Stimulated activated CD4-positive, alpha-beta T cell treated with anti-CD3 and anti-CD28 coated beads, TNF-alpha, amount 100 ng/mL, for 4 hours (primary cell): ENCODE measurements at places on chromosomes 6 and 20.

DNA sequence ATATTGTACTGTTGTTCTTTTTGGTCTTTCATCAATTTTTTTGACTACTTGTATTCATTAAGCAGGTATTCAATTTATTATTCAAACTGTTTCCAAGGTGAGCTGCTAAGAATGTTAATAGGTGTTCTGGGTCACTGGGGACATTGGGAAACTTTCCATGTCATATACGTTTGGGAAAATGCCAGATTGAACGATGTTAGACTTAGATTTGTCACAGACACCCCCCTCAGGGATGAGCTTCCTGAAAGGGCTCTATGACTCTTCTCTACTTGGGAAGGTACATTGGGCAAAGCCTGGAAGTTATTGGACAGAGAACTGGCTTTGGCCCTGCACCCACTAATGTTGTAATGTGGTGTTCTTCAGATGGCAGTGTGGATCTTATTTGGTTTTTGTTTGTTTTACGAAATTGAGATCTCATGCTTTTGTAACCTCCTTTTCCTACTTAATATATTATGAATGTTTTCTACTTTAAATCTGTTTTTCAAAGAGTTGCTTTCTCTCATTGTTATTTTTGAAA is 42.1 kb downstream of the PLCB4 start:
- DNase-seq, result no peak

DNA sequence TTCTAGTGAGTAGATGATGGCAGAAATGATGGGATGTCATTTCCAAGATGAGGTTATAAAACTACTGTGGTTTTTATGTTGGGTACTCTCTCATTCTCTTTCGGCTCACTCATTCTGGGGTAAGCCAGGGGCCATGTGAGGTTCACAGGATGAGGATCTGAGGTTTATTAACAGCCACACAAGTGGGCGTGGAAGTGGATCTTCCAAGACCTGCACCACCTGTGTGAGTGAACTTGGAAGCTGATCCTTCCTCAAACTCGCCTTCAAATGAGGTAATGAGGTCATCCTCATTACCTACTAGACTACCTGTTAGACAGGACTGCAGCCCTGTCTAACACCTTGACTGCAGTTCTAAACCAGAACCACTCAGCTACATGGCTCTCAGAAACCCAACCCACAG is 45.1 kb upstream of the TAGAP start:
- DNase-seq, result no peak

GRCh38 chr6:27980111-27980510 is 23.1 kb downstream of the OR2B6 start:
- DNase-seq, result no peak

- DNase-seq, result no peak
Measured at GRCh38 chr6:56375806-56376205, 128.4 kb upstream of the COL21A1 start.

GRCh38 chr20:198225-198624 is 8.7 kb upstream of the DEFB128 start:
- no peak for DNase-seq

DNA sequence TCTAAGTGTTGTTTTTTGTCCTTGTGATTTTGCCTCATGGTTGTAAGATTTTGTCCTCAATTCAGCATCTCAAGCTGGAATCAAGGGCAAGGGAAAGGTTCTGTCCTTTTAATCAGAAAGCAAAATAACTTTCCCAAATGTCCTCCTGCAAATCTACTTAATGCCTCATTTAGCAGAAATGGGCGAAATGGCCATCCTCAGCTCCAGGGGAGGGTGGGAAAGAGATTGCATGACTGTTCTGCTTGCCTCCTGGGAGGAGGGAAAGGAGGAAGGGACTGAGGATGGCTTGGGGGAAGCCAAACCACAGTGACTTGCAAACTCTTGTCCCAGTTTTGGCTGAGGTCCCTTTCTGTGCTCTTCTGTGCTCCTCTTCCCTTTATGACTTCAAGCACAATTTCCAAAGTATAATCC is 43.4 kb downstream of the TNFAIP3 start:
- no peak for DNase-seq

- DNase-seq, result no peak
Measured at GRCh38 chr20:3847429-3847940, 851 bp downstream of the MAVS start.

DNA sequence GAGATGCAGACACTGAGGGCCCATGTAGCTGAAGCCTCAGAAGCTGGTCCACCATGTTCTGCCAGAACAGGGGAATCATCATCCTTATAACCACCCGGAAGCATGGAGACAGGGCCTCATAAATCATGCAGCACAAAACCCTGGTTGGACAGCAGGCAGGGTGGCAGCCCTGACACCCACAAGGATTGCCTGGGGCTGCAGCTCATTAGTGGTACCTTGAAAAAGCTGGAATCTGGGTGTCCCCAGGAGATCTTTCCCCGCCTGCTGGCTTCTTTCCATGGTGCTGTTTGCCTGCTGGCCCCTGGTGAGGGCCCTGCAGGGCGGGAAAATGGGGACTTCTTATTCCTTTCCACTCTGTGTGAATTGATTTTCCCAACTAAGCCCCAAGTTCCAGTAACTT is 50.6 kb upstream of the GGTLC1 start:
- no peak for DNase-seq

DNA sequence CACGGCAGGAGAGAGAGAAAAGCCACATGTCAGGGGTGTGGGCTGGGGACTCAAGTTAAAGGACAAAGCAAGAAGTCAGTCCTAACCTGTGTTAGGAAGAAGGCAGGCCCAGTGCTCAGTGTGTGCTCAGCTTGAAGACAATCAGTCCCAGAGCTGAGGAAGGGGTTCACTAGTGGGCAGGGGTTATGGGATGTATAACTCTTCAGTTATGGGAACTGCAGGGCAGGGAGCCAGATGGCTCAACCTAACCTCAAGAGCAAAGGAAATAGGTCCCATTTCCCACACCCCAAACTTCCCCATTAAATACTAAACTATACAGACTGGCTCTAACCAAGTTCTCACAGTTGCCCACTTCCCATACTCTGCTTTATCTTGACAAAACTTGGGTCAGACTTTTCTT is 7.4 kb upstream of the SSTR4 start:
- DNase-seq, result no peak

GRCh38 chr6:33028220-33028849 is 18.9 kb upstream of the HLA-DOA start:
- no peak for DNase-seq

DNA sequence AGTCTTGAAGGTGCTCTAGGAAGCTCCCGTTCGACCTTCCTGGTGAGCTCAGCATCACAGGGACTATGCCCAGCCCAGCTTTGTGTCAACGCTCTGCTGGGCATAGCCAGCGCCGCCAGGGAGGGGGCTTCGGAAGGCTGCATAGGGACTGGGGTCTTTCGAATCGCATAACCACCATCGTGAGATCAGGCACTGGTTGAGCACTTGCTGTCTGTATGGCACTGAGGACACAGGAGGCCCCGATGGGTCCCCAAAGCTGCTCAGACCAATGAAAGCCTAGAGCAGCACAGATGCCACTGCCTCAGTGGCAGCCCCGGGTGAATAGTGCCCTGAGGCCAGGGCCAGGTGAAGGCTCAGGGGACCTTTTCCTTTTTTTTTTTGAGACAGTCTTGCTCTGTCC is 96.7 kb downstream of the TAF4 start:
- no peak for DNase-seq

- no peak for DNase-seq
Measured at GRCh38 chr6:33847867-33848266, 44.1 kb upstream of the MLN start.

DNA sequence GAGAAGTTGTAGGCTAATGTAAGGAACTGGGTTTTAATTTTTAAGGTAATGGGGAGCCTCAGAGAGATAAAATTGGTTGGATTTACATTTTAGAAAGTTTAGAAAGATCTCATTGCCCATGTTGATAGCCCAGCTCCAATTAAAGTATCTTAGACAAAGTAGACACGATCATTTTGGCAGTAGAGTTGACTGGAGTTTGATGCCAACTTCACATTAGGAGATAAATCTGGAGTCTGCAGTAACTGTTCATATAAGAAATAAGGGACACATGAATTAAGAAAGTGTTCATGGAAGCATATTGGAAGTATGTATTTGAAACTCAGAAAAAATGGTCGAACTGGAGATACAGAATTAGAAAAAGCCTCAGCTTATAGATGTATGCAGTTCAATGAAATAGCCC is 12.6 kb upstream of the E2F3 start:
- no peak for DNase-seq

DNA sequence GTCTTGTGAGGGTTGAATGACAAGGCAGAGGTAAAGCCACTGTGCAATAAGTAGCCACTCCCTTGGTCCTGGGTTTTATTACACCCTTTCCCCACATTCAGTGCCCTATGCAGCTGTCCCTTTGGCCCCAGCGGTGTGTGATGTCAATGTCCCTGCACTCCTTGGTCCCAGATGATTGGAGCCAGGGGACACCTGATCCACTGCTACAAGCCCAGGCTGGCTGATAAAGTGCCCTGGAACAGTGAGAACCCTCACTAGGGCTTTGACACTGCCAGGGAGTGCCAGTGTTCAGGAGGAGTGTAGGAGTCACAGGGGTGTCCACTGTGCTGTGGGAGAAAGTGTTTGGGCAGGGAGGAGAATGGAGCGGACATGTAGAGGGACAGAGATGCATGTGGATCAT is 30.4 kb downstream of the GABRR1 start:
- no peak for DNase-seq

- DNase-seq, result no peak
Measured at GRCh38 chr6:137013738-137014602, 30.8 kb downstream of the IL20RA start.

DNA sequence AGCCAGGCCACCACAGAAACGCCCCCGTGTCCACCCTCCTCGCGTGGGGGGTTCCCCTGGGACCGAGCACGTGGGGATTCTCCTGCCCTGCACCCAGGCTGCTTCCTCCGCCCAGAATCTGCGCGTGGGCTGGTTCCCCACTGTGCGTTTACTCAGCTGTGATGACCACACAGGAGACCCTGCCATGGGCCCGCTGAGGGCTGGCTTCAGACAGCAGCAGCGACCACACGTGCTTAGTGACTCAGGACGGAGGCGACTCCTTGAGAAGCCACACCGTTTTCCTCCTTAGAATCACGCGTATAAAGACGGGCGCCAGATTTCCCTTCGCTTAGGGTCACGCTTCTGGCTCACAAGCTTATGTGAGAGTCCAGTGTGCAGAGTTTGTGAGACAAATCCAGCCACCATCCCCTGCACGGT is 63.9 kb upstream of the PDE10A start:
- DNase-seq, result no peak

- DNase-seq, result no peak
Measured at GRCh38 chr6:44471271-44471981, 83.9 kb downstream of the CDC5L start.

DNA sequence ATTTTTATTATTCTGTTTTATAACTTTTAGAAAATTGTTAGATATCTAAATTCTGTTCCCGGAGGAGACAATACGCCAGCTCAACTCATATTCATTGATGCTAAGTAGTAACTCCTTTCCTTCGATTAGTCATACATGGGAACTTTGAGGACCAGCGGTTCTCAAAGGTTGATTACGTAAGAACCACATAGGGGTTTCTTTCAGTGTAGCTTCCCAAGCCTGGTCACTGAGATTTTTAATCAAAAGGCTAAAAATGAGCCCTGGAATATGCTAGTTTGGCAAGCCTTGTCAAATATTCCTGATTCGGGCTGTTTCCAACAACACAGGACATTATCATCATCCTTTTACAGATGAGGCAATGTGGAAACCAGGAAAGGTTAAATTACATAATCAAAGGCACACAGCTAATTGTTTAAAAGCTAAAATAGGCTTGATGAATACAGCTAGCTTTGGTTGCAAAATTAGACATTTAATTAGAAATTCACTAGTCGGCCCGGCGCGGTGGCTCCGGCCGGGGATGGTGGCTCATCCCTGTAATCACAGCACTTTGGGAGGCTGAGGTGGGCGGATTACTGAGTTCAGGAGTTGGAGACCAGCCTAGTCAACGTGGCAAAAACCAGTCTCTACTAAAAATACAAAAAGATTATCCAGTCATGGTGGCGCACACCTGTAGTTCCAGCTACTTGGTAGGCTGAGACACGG is 14.6 kb upstream of the MEI4 start:
- no peak for DNase-seq

DNA sequence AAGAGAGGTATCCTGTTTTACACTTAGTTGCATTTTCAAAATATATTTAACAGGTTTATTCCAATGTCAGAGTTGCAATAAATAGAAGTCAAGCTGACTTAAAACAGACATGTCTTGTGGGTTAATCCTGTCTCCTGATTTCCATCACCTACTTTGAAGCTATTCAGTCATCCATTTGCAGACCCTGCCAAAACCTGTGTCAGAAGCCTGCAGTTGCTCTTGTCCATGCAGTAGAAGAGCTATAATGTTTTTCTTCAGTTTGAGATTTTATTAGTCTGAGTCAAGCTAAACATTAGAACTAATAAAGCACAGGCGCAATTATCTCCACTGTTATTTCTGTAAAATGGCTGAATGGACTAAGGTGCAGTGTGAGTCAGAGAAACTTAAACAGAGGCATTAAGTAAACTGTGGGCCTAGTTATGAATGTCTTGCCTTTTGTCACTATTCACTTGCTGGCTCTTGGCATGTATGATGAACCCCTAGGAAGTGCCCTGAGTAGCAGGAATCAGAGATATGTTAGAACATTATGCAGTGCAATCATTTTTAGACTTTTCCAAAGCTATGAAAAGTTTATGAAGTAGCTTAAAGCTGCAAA is 11.0 kb upstream of the HDGFL1 start:
- no peak for DNase-seq

GRCh38 chr20:19601126-19601810 is 156.8 kb upstream of the RIN2 start:
- DNase-seq, result no peak

DNA sequence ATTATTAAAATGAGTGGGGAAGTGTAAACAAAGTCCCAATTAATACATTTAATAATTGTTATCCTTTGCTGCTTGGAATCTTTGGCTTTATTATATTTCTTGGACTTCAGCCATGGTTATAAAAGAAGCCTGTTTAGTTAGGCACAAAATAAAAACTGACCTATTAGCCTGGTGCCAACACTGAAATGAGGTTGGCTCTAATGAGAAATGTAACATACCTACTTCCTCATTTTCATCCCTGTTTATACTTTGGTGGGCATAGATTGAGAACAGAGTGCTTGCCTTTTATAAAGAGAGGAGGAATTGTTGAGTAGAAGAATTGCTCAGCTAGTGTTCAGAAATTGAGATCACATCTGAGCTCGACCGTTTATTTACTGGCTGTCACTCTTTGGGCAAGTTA is 471.3 kb downstream of the UTRN start:
- no peak for DNase-seq

DNA sequence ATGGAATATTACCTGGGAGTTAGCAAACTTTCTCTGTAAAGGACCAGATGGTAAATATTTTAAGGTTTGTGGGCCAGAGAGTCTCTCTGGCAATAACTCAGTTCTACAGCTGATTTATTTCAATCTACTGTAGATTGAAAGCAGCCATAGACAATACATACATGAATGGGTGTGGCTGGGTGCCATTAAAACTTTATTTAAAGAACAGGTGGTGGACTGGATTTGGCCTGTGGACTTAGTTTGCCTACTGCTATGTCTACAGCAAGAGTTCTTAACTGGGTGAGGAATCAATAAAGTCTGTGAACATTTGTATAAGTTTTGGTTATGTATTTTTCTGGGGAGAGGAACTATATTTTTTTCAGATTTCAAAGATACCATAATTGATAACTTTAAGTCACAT is 55.1 kb downstream of the SLC22A2 start:
- no peak for DNase-seq

GRCh38 chr6:108588586-108588985 is 27.9 kb downstream of the FOXO3 start:
- no peak for DNase-seq
